NCI-H1436 (cell line): ENCODE measurements at places on chromosomes 5 and 9.
A peak's percentile ranks its signal among the peaks of the same experiment; 100 is the strongest.

- DNase-seq, result no peak
Observed at GRCh38 chr5:66527478-66528035, 68.6 kb upstream of the MAST4 start.

DNA sequence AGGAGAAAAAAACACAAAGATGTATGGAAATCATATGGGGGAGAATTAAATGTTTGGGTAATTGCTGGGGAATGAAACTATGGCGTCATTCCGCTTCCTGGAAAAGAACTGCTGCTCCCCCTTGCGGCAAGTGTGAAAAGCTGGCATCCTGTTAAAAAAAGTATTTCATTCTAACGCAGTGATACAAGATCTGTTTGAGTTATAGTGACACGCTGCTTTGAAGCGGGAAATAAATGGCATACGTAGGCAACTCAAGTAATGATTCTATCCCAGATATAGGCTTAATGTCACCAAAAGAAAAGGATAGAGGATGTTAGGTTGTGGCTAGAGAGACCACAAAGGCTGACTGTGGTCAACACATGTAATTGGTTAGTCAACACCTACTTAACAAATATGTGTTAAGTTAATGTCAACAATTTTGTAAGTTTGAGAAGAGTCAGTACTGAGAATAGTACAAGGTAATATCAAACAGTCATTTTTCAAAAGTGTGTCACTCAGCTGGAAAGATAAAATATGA, 70.2 kb upstream of the ALDH1A1 start:
- no peak for DNase-seq

DNA sequence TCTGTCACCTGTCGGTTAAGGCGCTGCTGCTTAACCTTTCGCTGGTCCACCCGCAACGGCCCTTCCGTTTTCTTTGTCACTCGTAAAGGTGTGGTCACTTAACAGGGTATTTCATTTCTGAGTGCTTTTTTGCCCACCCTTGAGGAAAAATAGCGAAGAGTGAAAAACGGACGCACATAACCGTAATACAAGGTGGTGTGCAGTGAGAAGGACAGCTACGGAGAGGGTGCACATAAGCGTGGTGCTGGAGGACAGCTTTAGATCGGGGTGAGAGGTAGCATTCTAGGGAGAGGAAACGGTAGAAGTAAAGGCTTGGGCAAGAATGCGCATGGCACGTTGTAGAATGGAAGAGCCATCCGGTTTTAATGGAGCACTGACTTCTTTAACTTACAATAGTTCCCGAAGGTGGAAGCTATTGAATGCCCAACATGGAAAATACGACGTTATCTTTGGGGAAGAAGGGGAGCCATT, 761 bp downstream of the CCT5 start:
- no peak for DNase-seq

- no peak for DNase-seq
Observed at GRCh38 chr5:125440905-125441304, 694.5 kb upstream of the ZNF608 start.

DNA sequence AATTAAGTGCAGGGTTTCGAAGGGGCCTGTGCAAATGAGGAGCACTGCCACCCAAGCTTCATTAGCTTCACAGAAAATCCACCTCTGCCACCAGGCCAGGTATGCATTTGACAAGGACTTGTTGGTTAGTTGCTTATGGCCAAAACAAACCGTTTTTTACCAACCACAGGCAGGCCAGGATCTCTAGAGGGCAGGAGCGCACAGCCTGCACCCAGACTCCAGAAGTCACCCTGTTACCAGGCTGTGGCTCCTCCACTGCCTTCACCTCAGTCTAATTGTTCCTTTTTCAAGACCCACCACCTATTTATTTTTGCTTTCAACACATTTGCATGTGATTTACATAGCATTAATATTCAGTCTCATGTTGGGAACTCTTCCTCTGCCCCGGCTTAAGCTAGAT, 78.3 kb upstream of the HSPA9 start:
- no peak for DNase-seq

DNA sequence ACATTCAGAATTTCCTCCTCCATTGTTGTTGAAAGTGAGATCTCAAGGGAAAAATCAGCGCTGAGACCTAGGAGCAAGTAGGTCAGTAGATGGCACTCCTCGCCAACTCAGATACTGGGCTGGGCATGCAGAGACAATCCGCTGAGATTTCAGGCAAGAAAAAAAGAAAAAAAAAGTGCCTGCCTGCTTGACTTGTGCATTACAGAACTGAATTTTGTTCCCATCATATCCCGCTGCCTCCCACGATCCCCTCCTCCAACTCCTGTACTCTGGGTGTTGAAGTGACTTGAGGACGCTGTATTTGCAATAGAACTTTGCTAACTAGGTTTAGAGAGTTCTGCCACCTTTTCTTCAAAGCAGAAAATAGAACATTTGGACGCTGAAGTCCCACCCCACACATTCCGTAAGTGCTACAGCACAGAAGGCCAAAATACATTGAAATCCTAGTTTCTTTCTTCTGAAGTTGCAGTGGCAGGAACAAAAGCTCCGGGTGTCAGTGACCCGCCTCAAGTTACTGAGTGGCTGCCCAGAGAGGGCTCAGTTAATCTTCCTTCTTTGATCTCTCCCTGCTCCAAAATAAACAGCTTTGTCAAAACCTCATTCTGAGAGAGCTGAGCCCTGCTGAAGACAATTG, 265.8 kb downstream of the MLLT3 start:
- peak; percentile 68 for DNase-seq

- no peak for DNase-seq
Observed at GRCh38 chr5:5341531-5342292, 80.8 kb upstream of the ICE1 start.

DNA sequence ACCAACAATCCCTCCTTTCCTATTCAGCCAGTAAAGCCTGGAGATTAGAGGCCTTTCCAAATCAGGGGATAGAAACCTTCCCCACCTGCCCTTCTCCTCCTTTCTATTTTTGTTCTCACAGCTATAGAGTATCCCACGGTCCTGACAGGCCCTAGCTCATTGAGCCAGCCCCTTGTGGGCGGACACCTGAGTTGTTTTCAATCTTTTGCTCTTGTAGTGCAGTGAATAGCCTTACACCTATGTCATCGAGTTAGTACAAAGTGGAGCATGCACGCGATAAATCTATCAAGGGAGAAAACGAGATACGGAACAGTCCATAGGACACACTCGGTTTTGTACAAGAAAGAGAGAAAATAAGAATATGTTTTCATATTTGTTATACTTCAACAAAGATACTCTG, 77.2 kb downstream of the TSPAN17 start:
- DNase-seq, result no peak

GRCh38 chr9:99745085-99745484, 76.6 kb upstream of the NR4A3 start:
- DNase-seq, result no peak
